A549 (cell line): ENCODE measurements at places on chromosomes 4 and X. TPM values are rescaled to one million over a fixed set of nuclear protein-coding genes. Genes with fewer than 3 reads are reported as not detected.

Gene TLR10
- polyA plus RNA-seq: 0.05 to 0.11 TPM in 2 of 3 replicates, not detected in the other

DNA sequence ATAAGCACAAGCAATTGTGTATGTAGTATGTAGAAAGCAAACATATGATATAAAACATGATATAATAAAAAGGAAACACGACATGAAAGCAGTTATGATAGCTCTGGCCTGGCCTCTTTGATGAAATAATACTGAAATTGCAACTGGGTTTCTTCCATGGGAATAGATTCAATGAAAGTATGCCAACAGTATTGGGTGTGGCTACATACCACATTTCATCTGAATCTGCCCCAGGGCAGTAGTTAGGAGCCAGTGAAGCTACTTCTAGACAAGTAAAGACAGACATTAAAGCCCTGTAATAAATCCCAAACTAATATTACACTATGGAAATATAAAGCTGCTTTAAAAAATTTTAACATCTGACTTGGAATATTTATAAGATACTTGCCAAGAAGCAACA is 207.3 kb downstream of the FBXW7 start:
- DNase-seq: no peak

Gene SCARB2
- polyA plus RNA-seq: 44.3 to 48.8 TPM (median 47.2 TPM) in 3 replicates

DNA sequence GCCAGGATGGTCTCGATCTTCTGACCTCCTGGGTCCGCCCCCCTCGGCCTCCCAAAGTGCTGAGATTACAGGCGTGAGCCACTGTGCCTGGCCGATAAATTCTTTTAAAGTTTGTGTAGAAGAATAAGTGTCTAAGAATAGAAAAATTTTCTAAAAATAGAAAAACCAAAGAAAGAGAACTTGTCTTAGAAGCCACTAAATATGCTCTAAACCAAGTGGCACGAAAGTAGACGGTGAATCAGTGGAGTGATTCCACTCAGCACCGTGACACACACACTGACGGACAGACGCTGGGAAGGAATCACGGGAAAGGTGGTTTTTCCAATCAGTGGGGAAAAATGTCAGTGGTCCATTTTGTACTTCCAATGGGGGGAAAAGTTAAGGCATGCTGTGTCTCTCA is 72.7 kb upstream of the PSAPL1 start:
- no peak for DNase-seq

GRCh38 chr4:80173401-80173800 is 23.9 kb upstream of the PRDM8 start:
- no peak for DNase-seq

DNA sequence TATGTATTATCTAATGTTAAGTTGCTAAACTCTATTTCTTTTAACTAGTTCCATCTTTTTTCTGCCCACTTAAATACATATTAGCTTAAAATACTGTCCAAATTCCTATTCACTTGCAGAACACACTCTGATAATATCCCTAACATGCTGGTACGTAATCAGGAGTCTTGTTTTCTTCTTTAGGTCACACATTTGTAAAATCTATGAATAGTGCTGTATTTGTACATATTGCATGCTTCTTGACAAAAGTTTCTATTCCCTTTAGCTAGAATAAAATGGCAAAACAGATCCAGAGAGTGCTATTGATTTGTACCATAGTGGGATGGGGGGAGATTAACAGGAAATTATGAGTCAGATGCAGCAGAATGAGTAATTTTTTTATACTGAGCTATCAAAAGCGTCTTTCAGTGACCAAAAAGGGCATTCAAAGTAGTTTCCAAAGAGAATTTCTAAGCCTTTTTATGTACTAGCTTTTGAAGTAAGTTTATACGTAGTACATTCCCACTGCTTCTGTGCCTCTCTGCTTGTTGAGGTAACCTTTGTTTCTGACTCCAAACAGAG is 126.5 kb downstream of the PTPN13 start:
- DNase-seq: no peak

Gene RHOXF2
- not detected in 3 replicates for polyA plus RNA-seq

DNA sequence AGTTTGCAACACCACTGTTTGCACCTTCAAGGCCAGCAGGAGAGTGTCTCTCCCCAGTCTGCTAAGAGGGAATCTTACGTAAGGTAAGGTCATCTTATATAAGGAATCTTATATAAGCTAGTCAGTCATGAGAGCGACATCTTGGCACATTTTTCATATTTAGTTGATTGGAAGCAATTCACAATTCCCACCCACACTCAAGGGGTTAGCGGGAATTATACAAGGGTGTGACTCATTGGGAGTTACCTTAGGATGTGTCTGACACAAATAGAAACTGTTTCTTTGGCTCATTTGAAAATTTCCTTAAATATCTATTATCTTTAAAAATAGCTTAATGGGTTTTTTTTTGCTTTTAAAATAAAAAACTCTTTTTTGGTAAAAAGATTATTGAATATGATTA is 62.1 kb upstream of the GRPR start:
- no peak for DNase-seq

GRCh38 chr4:105569057-105569865 is 16.8 kb downstream of the ARHGEF38 start:
- no peak for DNase-seq

DNA sequence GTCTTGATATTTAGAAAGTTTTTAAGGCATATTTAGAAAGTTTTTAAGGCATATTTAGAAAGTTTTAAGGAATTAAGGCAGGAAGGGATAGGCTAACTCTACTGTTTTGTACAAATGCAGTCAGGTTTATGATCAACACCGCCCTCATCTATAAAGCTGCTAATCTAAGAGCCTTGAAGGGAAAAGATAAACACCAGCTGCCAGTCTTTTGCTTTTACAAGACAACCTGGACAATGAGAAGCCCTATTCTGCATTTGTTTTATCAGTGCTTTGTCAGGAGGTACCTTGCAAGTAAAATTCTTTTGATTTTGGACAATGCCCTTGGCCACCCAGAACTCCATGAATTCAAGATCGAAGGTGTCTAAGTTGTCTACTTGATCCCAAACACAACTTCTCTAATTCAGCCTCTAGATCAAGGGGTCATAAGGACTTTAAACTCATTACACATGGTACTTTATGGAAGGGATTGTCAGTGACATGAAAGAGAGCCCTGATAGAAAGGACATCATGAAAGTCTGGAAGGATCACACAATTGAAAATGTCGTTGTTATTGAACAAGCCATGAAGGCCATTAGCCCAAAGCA is 39.8 kb downstream of the IL15 start:
- no peak for DNase-seq

DNA sequence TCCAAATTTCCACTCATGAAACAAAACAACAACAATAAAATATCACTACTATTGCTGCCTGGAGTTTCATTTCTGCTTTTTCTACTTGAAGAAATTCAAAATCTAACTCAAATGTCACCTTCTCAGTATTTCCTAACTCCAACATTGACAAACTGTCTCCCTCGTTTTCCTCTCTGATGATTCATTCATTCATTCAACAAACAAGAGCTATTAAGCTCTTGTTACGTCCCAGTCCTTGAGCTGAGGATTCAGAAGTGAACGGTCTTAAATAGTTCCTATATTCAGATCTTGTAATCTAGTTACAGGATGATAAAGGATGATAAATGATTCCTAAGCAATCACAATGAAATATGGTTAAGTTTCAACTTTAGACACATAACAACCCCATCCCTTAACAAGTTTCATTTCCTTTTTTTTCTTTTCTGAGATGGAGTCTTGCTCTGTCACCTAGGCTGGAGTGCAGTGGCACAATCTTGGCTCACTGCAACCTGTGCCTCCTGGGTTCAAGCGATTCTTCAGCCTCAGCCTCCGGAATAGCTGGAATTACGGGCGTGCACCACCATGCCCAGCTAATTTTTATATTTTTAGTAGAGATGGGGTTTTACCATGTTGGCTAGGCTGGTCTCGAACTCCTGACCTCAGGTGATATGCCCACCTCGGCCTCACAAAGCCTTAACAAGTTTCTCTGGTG is 1.7 kb downstream of the SLC9B2 start:
- no peak for DNase-seq

DNA sequence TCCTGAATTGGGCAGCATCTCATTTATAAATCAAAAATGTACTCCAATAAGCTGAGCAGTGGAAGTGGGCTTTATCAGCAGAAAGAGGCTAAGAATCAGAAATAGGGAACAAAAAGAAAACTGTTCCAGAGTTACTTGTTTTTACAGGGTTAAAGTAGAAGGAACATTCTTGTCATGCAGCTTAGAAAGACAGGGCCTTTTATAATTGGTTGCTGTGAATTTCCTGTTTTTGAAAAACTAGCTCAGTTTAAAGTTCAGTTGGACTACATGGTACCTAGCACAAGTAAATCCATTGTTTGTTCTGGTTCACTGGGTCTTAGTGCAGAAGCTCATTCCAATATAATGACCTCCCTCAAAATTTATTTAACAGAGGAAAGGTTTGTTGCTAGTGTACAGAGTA is 200.8 kb downstream of the GRIA2 start:
- DNase-seq: no peak

Gene RAB33A
- 0.09 to 0.32 TPM (median 0.12 TPM) in 3 replicates for polyA plus RNA-seq

Gene FRMD7
- polyA plus RNA-seq: not detected in 3 replicates

Gene UGT2B28
- 0.08 TPM in 1 of 3 replicates, not detected in the others for polyA plus RNA-seq

GRCh38 chr4:33453916-33454315 is 2733.7 kb downstream of the PCDH7 start:
- no peak for DNase-seq

- no peak for DNase-seq
Measured at GRCh38 chr4:107931775-107932321, 499 bp downstream of the CYP2U1 start.
